ENCODE measurements at places on chromosomes 11 and 22. TPM values are rescaled to one million over a fixed set of nuclear protein-coding genes. Genes with fewer than 3 reads are reported as not detected.

Gene TYR
- not detected for polyA plus RNA-seq

GRCh38 chr22:20777420-20778177 lies 3.7 kb downstream of the SERPIND1 start:
- no peak for DNase-seq

- no peak for DNase-seq
Observed at GRCh38 chr11:121356357-121356756, 63.8 kb downstream of the SC5D start.

DNA sequence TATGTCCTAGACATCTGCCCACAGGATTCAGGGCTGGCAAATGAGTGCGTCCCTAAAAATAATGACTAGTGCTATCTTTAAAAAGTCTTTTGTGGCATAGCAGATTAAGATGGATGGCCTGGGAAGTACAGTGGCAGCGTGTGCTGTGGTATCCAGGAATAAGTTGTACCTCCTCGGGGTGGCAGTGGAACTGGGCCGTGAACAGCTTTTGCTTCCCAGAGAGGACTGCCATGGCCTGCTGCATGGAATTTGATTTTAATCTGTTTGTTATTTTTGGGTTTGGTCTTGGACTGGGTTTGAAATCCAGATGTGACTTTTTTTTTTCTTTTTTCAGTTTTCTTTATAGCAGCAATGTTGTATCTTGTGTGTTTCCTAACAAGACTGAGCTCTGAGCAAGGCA lies 71.3 kb upstream of the PARVG start:
- no peak for DNase-seq

Gene MMP13
- 0.08 TPM for polyA plus RNA-seq

Gene RASD2
- polyA plus RNA-seq: 12.0 TPM

Gene ARHGEF17
- 105 TPM for polyA plus RNA-seq

DNA sequence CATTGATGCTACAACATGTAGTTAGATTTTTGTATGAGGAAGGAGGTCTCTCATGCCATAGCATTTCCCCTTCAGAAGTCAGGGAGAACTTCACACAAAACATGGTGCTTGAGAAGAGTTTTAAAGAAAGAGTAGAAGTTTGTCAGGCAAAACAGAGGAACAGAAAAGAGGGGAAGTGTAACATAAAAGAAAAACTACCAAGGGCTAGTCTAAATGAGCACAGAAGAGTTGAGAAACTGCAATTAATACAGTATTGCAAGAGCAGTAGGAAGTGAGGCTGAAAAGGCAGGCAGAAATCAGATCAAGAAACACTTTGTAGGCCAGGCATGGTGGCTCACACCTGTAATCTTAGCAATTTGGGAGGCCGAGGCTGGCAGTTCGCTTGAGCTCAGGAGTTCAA lies 61.0 kb downstream of the FAM168A start:
- no peak for DNase-seq

Gene LGR4
- 47.3 TPM for polyA plus RNA-seq

Gene C11orf86
- polyA plus RNA-seq: 0.18 TPM

Gene DRAP1
- 178 TPM for polyA plus RNA-seq

Gene SYT8
- polyA plus RNA-seq: not detected

Gene C11orf42
- polyA plus RNA-seq: 2.0 TPM

All from spinal cord (tissue), 10 donors.